ENCODE measurements at places on chromosomes 2 and 18.

GRCh38 chr2:214839464-214839863 is 30.0 kb upstream of the BARD1 start:
- DNase-seq, result no peak

DNA sequence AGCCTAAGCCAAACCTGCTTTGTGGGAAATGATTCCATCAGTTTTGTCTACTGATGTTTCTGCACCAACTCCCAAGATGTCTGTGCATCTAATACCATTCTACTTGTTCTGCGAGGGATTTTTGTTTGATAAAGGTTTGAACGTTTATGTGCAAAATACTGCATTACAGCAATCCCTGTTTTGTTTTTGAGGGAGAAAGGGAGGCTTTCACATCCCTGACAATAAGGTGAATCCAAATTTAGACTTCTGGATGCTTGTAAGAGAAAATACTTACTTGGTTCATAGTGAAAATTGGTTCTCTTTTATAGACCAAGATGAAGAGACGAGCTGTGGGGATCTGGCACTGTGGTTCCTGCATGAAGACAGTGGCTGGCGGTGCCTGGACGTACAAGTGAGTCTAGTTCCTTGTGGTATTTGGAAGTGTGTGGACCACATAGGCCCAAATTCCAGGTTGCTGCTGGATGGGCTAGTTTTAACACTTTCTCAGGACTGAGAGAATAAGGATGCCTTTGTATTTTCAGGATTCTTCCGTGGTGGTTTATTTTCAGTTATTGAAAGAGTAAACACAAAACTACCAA is 1.1 kb downstream of the RPL37A start:
- DNase-seq, result no peak

DNA sequence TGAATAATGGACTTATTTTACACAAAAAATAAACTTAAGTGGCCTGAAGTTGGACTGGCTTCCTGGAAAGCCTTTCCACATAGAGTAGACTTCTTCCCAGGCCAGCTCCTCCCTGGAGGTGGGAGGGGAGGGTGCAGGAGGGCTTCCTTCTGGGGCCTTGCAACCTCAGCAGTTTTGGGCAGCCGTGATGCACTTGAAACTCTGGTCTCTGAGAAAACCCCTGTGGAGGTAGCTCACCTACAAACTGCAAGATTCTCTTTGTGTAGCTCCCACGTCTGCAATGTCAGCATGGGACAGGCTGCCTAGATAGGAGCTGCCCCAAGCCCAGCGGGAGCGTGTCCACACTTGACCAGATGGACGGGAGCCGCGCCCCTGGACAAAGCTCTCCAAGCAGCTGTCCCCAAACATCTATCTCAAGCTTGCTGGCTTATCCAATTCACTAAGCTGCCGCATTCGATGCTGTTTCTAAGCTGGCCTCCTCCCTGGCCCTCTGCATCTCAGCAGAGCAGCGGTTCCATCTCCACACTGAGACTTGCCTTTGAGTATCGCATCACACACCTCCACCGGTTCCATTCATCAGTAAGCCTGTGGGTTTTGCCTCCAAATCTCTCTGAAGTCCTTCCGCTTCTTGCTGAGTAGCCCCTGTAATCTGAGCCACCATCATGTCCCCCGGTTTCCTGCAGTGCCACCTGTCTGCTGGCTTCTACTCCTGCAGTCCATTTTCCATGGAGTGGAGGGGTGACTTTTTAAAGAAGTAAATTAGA is 1.6 kb upstream of the LPIN1 start:
- peak; percentile 50 for DNase-seq

DNA sequence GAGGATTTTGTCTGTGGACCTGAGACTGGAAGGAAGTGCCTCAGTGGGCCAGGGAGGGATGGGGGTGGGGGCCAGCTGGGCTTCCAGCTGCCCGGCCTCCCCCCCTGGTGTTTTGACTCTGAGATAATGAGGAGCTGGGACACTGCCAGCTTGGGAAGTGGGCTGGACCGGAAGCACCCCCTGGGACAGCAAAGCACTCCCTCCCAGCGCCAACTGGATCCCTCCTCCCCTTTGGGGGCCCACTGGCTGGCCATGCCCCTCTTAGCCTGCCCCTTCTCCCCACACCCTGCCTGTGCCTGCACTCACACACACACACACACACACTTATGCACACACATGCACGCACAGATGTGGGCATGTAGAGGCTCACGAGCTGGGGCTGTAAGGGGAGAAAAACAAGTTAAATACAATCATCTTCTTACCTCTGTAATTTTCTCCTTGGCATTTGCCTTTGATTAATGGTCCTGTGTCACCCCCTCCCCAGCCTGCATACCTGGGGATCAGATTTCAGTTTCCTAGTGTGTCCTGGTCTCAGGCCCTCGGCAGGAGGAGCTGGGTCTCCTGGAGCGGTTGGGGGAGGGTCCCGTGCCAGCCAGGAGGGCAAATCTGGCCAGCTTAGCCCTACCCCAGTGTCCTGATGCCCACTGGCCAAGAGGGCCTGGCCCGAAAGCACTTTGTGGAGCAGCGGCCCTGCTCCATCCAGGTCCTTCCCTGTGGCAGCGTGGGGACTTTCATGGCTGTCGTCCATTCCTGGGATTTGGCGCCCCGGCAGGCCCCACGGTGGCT is 3.6 kb downstream of the ITM2C start:
- DNase-seq, result no peak

- DNase-seq, result no peak
Measured at GRCh38 chr2:14720319-14720718, 87.8 kb downstream of the LRATD1 start.

- DNase-seq, result no peak
Measured at GRCh38 chr18:55318951-55319441, 269.0 kb downstream of the TCF4 start.

- DNase-seq, result no peak
Measured at GRCh38 chr2:113826346-113827285, 63.3 kb upstream of the ACTR3 start.

DNA sequence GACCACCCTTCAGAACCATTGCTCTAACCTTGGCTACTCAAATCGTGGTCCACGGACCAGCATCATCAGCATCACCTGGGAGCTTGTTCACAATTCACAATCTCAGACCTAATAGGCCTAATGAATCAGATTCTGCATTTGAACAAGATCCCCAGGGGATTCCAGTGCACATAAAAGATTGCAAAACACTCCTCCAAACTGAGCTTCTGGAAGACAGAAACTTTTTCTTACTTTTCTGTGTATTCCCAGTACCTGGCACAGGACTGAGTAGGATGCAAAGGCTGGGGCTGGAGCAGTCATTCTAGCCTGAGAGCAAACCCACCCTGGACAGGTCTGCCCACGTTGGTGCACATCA is 115.1 kb upstream of the COPS8 start:
- no peak for DNase-seq

DNA sequence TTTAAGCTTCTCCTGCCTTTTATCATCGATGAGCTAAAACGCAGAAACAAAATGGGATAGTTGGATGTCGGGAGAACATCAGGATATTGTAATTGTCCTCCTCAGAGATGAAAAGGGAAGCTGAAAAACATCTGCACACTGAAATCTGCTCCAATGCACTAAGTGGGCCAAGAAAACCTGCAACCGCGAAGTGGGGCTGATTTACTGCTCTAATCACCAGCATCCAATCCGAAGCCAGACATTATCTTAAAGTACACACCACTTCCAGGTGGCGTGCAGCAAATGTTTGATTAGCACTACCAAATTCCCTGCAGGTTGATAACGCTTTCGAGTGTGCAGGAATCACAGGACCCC is 230.3 kb upstream of the SLC14A2 start:
- DNase-seq, result no peak

GRCh38 chr2:109207176-109207575 is 78.2 kb downstream of the SH3RF3 start:
- DNase-seq, result no peak

- DNase-seq, result peak; percentile 70
Measured at GRCh38 chr2:75640621-75641121, 5.9 kb upstream of the MRPL19 start.

- no peak for DNase-seq
Measured at GRCh38 chr2:145199827-145200706, 680.1 kb upstream of the ZEB2 start.

DNA sequence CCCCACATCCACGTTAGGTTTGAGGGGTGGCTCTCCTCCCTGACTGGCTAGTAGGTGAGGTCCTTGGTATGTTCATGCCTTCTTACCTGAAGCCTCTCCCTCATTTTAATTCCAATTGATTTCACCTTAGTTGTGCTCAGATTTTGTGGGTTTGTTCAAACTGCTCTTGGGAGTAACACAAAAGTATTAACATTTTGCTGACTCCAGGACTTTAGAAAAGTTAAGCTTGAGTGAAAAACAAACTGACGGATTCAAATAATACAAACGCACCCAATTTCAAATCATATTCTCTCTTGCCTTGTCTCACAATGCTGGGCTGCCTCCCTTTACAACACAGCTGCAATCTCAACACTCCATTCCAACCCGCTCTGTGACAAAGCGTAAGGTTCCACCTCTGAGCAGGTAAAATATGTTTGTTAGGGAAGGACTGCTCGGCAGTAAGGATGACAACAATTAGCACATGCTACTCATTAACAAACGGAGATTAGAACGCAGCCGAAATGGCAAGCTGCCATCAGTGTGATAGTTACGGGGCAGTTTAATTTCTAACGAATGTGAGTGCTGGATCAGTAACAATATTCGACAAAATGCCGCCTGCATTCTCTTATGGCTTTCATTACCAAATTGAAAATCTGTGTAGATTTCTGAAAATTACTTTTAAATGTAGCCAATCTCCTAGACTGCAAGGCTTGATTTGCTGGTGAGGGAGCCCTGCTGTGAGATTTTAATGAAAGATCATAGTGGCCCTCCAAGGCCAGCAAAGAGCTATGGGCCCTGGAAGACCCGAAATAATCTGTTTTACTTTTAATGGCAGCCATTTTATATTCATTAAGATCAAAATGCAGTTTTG is 730.6 kb upstream of the FANCL start:
- no peak for DNase-seq

- DNase-seq, result no peak
Measured at GRCh38 chr2:201854841-201855240, 48.5 kb downstream of the CDK15 start.

DNA sequence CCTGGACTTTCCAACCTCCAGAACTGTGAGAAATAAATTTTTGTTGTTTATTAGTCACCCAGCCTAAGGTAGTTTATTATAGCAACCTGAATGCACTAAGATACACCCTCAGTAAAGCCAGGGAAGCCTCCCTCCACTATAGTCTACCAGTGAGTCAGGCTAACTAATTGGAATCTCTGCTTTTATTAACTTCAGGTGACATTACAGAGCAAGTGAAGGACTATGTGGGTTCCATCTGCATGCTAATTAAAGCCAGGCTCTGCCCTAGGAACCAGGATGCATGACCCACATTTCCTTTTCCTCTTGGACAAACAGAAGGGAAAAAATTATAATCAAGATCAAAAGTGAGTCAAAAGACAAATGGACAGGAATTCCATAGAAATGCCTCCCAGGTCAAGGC is 56.1 kb downstream of the ZC3H8 start:
- DNase-seq, result no peak

GRCh38 chr2:234300932-234301823 is 195.7 kb downstream of the ARL4C start:
- no peak for DNase-seq

GRCh38 chr2:26542194-26542455 is 64.2 kb upstream of the OTOF start:
- peak; percentile 37 for DNase-seq

GRCh38 chr2:41698678-41699422 is 349.0 kb upstream of the PKDCC start:
- peak; percentile 79 for DNase-seq

GRCh38 chr2:157732596-157732995 is 103.9 kb upstream of the ACVR1C start:
- DNase-seq, result no peak

DNA sequence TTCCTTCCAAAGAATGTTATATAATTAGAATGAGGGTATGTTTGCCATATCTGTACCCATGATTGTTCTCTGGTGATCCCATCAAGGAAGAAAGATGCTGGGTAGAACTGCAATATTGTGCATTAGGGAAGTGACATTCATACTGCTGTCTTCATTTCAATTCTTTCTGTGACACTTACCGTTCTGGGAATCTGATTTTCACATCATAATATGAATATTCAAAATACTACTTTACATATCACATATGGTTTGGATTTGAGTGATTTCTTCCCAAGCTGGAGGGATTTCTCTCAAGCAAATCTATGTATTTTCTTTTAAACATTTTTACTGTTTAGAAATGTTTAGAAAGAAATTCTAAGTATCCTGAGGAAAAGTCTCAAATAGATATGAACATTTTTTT is 168.4 kb upstream of the DDX18 start:
- DNase-seq, result no peak

- no peak for DNase-seq
Measured at GRCh38 chr2:44941551-44942234, at the start of gene SIX3. TSS of gene SIX3 (plus strand) at chr2:44941702. CDS start at chr2:44942105, 403 bp downstream.

GRCh38 chr2:182763311-182763912 is 47.4 kb downstream of the DNAJC10 start:
- no peak for DNase-seq

DNA sequence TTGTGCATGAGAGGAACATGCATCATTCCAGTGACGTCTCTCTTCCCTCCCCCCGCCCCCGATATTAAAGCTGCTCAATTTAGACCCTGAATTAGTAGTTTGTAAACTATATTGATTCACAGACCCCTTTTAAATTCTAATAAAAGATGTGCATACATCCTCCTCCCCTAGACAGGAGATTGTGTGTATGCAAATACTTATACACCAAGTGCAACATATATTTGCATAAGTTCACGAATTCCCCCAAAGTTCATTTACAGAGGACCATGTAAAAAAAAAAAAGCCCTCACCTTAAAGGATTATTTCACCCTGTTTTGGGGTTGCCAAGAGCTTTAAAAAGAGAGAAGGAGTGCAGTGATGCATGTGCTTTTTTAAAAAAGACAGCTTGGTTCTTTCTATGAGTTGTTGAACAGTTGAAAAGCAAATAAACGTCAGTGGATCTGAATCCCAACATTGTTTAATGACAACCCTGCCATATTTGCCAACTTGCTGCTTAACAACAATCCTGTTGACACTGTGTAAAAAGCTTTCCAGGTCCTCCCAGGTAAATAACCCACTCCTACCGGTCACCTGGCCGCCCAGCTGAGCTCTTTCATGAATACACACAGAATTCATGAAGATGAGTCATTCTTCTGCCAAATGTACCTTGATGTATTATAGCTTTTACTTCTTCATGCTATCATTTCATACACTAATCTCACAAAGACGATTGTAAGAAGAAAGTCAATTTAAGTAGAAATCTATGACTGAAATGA is 211.5 kb downstream of the IKZF2 start:
- no peak for DNase-seq

DNA sequence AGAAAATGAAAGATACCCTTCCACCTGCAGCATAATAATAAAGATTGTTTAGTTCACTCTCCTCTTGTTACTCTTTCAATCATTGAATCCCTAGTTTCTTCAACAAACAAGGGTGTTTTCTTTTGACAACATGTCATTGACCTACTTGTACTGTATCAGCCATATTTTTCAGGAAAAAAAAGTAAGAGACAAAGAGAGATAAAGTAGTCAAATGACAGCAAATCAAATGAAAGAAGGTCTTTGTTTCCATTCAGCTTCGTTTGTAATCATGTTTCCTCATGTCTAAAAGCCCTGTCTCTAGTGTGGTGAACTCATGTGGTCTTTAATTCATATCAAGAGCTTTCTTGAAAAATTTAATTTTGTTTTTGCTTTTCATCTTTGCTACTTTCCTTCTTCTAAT is 557.8 kb upstream of the LRATD1 start:
- no peak for DNase-seq

GRCh38 chr2:61949714-61950560 is 44.5 kb downstream of the COMMD1 start:
- no peak for DNase-seq
